ENCODE measurements at places on chromosomes 1 and 21. TPM values are rescaled to one million over a fixed set of nuclear protein-coding genes. Genes with fewer than 3 reads are reported as not detected.

ALX3 gene
- total RNA-seq = not detected

LRRC39 gene
- not detected for total RNA-seq

PAQR6 gene
- total RNA-seq = 0.30 TPM

OR2L13 gene
- total RNA-seq = 0.23 TPM

GJA8 gene
- not detected for total RNA-seq

ANKRD34A gene
- total RNA-seq = 0.70 TPM

CTSK gene
- total RNA-seq = 111 TPM

OR2T11 gene
- not detected for total RNA-seq

TNFSF18 gene
- 0.04 TPM for total RNA-seq

FMO5 gene
- 0.39 TPM for total RNA-seq

SELL gene
- not detected for total RNA-seq

LDLRAD2 gene
- not detected for total RNA-seq

ACTN2 gene
- total RNA-seq = not detected

OLIG2 gene
- not detected for total RNA-seq

VAV3 gene
- total RNA-seq = 0.31 TPM

HPDL gene
- 1.5 TPM for total RNA-seq

RORC gene
- total RNA-seq = 0.16 TPM

SPATA21 gene
- total RNA-seq = not detected

MX2 gene
- not detected for total RNA-seq

DRAM2 gene
- 42.0 TPM for total RNA-seq

GALE gene
- total RNA-seq = 155 TPM

HHIPL2 gene
- total RNA-seq = 0.08 TPM

CD1D gene
- 9.1 TPM for total RNA-seq

ZBTB8B gene
- total RNA-seq = not detected

OR2T29 gene
- total RNA-seq = not detected

OR2G3 gene
- not detected for total RNA-seq

KRTAP13-3 gene
- not detected for total RNA-seq

IL10RB gene
- 32.1 TPM for total RNA-seq

CELA2A gene
- total RNA-seq = not detected

EDN2 gene
- 0.08 TPM for total RNA-seq

TRMT1L gene
- total RNA-seq = 9.3 TPM

GJC2 gene
- total RNA-seq = 0.38 TPM

ABCD3 gene
- 28.4 TPM for total RNA-seq

ESRRG gene
- 0.04 TPM for total RNA-seq

AMY1C gene
- total RNA-seq = not detected

CATSPER4 gene
- not detected for total RNA-seq

SLAMF1 gene
- not detected for total RNA-seq

TNFSF4 gene
- total RNA-seq = 0.15 TPM

DDR2 gene
- 6.1 TPM for total RNA-seq

VTCN1 gene
- not detected for total RNA-seq

AADACL3 gene
- not detected for total RNA-seq

SCCPDH gene
- 4.7 TPM for total RNA-seq

U2AF1 gene
- 17.4 TPM for total RNA-seq

KIRREL1 gene
- 128 TPM for total RNA-seq

FCRL3 gene
- not detected for total RNA-seq

IL10 gene
- not detected for total RNA-seq

IKBKE gene
- total RNA-seq = 11.7 TPM

SH2D5 gene
- total RNA-seq = 77.1 TPM

TSSK3 gene
- total RNA-seq = not detected
